Thoracic aorta (tissue), 2 donors: ENCODE measurements at places on chromosomes 4 and X.

DNA sequence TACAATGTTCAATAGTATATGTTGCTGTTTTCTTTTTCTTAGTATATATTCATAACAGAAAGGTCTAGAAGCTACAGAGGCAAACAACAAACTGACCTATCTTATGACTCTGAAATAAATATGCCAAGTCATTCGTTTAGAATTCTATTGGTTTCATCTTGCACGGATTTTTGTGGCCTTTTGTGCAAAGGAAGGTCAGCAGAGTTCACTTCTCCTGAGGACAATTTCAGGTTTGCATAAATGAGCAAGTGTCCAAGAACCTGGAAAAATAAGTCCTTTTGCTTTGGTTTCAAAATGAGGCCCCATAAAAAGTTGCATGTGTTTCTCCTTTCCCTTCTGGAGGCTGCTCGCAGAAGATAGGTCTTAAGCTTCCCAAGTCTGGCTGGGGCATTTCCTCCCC, 156.9 kb downstream of the APBB2 start:
- H3K4me1 ChIP-seq = peaks cover 27% of the 10 kb centered on the region
- no peak overlapping the region for H3K27ac ChIP-seq
- no peaks in the 10 kb centered on the region for H3K36me3 ChIP-seq
- no peaks in the 10 kb centered on the region for H3K27me3 ChIP-seq
- DNase-seq = no peak

GRCh38 chrX:30824275-30824674, 64.8 kb downstream of the TAB3 start:
- no peaks in the 10 kb centered on the region for H3K4me1 ChIP-seq
- no peak for DNase-seq
- H3K4me3 ChIP-seq = no peak overlapping the region
- no peak overlapping the region for H3K27ac ChIP-seq
- H3K36me3 ChIP-seq = no peaks in the 10 kb centered on the region
- H3K27me3 ChIP-seq = no peaks in the 10 kb centered on the region

DNA sequence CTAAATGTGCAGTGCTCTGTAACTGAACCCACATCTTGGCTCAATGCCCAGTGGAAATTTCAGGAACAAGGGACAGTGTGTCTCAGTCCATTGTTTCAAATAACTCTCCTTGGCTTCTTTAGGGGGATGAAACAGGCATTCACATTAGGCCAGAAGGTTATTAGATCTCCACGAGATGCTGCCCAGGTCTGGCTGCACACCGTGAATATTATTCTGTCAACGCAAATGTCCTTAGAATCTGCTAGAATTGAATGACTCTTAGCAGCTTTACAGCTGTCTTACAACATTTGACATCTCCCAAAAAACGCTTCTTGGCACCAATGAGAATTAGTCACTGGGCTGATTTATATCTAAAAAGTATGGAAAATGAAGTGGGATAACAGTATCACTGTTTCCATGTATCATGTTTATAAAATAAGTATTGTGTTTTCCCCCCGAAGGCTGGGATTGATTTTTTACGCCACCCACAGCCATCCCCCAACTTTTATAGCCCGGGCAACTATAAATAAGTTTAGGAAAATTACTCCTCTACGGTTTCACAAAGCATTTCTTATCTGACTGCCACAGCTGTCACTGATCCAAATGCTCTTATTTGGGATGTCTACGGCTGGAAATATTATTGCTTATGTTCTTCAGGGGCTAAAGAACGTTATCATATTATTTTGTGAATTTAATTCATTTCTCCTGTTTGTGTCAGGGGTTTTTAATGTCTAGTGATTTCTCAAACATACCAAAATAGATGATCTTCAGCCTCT, 559.7 kb upstream of the FAT1 start:
- no peak overlapping the region for H3K4me3 ChIP-seq
- H3K4me1 ChIP-seq = no peaks in the 10 kb centered on the region
- no peaks in the 10 kb centered on the region for H3K36me3 ChIP-seq
- H3K27me3 ChIP-seq = no peaks in the 10 kb centered on the region
- no peak overlapping the region for H3K27ac ChIP-seq

DNA sequence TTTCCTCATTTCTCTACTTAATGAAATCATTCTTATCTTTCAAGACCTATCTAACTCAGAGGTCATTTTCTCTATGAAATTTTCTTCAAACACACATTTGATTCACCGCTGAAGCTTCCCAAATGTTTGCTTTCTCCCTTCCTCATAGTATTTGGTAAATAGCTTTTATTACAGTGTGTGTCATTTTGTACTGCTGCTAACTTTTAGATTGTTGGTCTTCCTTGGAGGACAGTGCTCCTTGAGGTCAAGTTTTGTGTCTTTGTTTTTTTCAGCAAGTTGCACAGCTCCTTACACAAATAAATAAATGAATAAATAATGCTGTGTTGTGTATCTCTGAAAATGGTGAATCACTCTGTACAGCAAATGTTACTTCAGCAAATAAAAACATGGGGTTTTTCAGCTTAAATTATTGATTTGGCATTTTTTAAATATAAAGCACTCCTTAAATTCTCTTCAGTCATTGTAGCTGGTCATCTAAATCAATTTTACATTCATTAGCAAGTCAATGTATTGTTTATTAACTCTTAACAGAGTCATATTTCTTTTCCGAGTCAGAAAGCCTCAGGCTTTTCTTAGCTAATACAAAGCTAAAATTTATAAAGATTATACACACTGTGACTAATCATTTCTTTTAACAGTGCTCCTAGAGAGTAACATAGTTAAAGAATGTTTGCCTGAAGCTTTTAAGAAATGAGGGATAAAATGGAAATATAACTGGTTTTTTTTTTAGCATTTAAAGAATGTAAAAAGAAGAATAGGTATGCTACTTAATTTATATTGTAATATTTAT, 30.1 kb upstream of the MAD2L1 start:
- no peak for DNase-seq
- H3K4me3 ChIP-seq = no peak overlapping the region
- H3K27me3 ChIP-seq = no peaks in the 10 kb centered on the region
- H3K36me3 ChIP-seq = no peaks in the 10 kb centered on the region
- H3K27ac ChIP-seq = no peak overlapping the region
- no peaks in the 10 kb centered on the region for H3K4me1 ChIP-seq

DNA sequence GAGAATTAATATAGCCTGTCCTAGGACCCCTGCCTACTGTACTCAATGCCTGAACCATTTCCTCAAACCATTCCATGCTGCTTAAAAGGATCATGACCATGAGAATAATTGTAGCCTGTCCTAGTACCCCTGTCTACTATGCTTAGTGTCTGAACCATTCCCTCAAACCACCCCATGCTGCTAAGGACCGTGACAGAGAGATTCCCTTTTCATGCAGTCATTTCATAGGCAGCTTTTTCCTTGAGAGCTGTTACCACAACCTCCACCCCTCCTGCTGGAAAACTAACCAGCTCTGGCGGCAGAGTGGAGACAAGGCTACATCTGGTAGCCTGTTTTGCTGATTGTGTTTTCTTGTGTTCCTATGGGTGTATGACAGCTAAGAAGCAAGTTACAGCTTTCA, 174.9 kb upstream of the SMARCAD1 start:
- no peak for DNase-seq
- no peaks in the 10 kb centered on the region for H3K36me3 ChIP-seq
- no peaks in the 10 kb centered on the region for H3K4me1 ChIP-seq
- no peaks in the 10 kb centered on the region for H3K27me3 ChIP-seq
- H3K27ac ChIP-seq = no peak overlapping the region

DNA sequence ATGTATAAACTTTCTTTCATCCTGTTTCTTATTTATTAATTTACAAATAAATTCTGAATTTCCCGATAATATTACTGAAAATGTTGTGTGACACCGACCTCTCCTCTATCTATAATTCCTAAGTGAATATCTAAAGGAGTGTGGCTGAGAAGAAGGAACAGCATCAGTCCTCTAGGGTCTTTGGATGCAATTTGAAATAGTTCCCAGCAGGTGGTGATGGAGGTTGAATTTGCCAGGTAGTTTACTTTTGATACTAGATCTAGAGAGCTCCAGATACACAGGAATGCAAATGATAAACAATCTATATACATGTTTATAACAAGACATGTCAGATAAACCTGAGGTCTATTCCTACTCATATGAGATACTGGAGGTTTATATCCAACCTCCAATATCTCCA, 305.4 kb downstream of the PCDH18 start:
- DNase-seq = no peak
- no peak overlapping the region for H3K4me3 ChIP-seq
- no peaks in the 10 kb centered on the region for H3K4me1 ChIP-seq
- no peak overlapping the region for H3K27ac ChIP-seq

- H3K4me3 ChIP-seq = no peak overlapping the region
- no peaks in the 10 kb centered on the region for H3K4me1 ChIP-seq
These were observed 30.3 kb upstream of the IL13RA2 start for GRCh38 chrX:115047715-115048114.

DNA sequence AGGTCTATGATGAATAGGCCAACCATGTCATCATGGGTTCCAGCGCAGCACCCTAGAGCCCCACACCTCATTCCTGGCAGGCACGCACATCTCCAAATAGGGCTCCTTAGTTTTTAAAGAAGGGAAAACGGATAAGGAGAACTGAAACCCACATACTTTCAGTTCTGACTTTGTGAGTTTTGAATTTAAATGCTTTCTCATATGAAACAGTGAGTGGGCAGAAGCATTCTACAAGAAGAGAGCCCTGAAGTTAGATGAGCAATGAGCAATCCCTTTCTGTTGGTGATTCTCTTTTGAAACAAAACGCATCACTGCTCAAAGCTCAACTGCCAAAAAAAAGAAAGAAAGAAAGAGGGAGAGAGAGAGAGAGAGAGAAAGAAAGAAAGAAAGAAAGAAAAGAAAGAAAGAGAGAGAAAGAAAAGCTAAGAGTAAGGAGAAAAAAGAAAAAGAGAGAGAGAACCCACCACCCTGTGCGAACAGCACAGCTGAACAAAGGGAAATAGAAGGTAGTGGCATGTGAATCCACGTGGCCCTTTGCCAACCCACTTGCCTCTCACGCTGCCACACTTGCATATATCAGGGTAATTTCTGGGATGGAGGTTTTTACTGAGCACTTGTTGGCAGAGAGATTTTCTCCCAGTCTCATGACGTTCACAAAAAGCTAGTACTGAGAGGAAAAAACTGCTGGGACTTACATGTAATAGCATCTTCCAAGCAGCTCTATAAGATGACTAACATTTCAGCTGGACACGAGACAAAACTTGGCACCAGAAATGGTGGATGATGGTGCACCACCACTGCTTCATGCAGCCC, 31.0 kb downstream of the TMSB4X start:
- no peak for DNase-seq
- H3K4me3 ChIP-seq = peak overlapping the region; percentile 46
- no peaks in the 10 kb centered on the region for H3K36me3 ChIP-seq

GRCh38 chr4:79290376-79290775, 35.5 kb downstream of the NAA11 start:
- no peak for DNase-seq
- no peak overlapping the region for H3K4me3 ChIP-seq
- no peaks in the 10 kb centered on the region for H3K36me3 ChIP-seq
- no peaks in the 10 kb centered on the region for H3K4me1 ChIP-seq
- no peaks in the 10 kb centered on the region for H3K27me3 ChIP-seq

- H3K36me3 ChIP-seq = no peaks in the 10 kb centered on the region
- H3K4me3 ChIP-seq = no peak overlapping the region
- no peaks in the 10 kb centered on the region for H3K4me1 ChIP-seq
- no peak for DNase-seq
These were observed 24.9 kb upstream of the GPC4 start for GRCh38 chrX:133440081-133440796.

- no peak overlapping the region for H3K4me3 ChIP-seq
- no peaks in the 10 kb centered on the region for H3K36me3 ChIP-seq
- no peak overlapping the region for H3K27ac ChIP-seq
- H3K27me3 ChIP-seq = no peaks in the 10 kb centered on the region
- DNase-seq = no peak
These were observed 46.5 kb downstream of the VSIG4 start for GRCh38 chrX:65993332-65993731.

- no peak for DNase-seq
- no peak overlapping the region for H3K27ac ChIP-seq
- H3K27me3 ChIP-seq = no peaks in the 10 kb centered on the region
- no peak overlapping the region for H3K4me3 ChIP-seq
- H3K4me1 ChIP-seq = no peaks in the 10 kb centered on the region
These were observed 79.8 kb downstream of the IQCM start for GRCh38 chr4:149735796-149736195.

DNA sequence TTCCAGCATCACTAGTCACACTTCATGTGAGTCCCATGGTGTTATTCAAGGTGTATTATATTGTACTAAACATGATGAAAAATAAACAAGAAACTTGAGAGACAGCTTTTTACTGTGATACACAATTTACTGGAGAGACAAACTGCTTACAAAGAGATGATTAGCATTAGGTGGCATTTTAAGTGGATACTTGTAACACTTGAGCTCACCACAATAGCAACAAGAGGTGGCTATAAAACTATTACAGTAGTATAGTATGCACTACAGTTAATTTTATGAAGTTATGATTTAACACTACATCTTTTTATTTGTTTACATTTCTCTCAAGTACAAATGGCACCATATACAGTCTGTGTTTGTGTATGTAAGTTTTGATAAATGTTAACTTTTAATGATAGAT, 246.6 kb downstream of the PARM1 start:
- no peaks in the 10 kb centered on the region for H3K27me3 ChIP-seq
- no peak overlapping the region for H3K4me3 ChIP-seq
- no peak for DNase-seq
- H3K27ac ChIP-seq = no peak overlapping the region
- no peaks in the 10 kb centered on the region for H3K4me1 ChIP-seq

GRCh38 chrX:45598861-45599260, 398.2 kb upstream of the DIPK2B start:
- no peaks in the 10 kb centered on the region for H3K27me3 ChIP-seq
- no peak overlapping the region for H3K27ac ChIP-seq
- H3K4me3 ChIP-seq = no peak overlapping the region
- peaks cover 5% of the 10 kb centered on the region for H3K4me1 ChIP-seq
- H3K36me3 ChIP-seq = no peaks in the 10 kb centered on the region

DNA sequence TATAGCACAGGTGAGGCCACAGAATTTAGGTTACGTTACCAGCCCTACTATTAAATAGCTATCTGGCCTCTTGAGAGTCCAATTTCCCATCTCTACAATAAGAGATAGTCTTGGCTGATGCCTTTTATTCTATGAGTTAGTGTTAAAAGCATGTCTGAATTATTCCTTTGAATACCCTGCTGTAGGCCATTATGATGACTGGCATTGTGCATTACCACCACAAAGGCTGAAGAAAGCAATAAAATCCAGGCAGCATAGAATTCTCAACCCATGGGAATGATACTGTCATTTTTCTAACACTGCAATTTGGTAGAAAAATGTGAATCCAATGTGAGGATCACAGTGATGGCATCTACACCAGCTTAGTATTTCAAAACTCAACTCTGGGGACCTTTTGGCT, 51.4 kb downstream of the OTC start:
- H3K27me3 ChIP-seq = no peaks in the 10 kb centered on the region
- H3K27ac ChIP-seq = no peak overlapping the region
- no peak for DNase-seq
- no peak overlapping the region for H3K4me3 ChIP-seq
- no peaks in the 10 kb centered on the region for H3K4me1 ChIP-seq

DNA sequence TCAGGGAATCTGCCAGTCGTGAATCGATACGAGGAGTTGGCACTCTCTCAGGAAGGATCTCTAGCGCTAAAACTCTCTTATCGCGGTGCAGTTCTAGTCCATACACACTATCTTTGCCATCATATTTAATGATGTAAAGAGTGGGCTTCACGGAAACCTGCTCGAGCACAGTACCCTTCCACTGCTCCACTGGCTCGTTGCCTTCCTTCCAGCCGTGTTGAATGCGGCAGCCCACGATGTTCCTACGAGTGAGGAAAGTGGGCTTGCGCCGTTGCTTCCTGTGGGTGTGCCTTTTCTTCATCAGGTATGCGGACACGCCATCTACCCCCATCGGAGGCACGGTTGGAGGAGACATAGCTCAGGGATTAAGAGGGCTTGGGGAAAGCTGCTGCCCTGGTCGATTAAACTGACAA, 661 bp downstream of the SPIN4 start:
- H3K4me3 ChIP-seq = peak overlapping the region; percentile 86
- no peak for DNase-seq
- H3K27ac ChIP-seq = peak overlapping the region; percentile 76
- no peaks in the 10 kb centered on the region for H3K36me3 ChIP-seq
- no peaks in the 10 kb centered on the region for H3K4me1 ChIP-seq
